Activated CD8-positive, alpha-beta T cell treated with anti-CD3 and anti-CD28 coated beads for 36 hours (primary cell): ENCODE measurements at places on chromosomes 1 and 21. TPM values are rescaled to one million over a fixed set of nuclear protein-coding genes. Genes with fewer than 3 reads are reported as not detected.
A peak's percentile ranks its signal among the peaks of the same experiment; 100 is the strongest.

DNA sequence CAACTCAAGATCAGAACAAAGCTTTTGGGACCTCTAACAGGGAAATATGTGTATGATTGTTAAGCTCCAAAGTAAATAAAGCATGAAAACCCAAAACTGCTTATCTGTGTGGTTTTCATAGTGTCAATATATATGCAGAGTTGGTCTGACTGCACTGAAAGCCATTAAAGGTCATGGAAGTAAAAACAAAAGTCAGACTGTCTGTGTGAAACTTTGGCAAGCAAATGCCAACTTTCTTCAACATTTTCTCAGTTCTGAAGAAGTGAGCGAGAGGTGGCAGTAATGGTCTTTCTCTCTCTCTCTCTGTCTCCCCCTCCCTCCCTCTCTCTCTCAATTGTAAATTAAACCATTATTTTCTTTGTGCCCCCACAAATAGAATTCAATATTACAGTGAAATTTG lies 100.1 kb upstream of the S1PR1 start:
- no peaks in the 10 kb centered on the region for H3K27me3 ChIP-seq
- H3K36me3 ChIP-seq: peaks cover 1% of the 10 kb centered on the region
- peak overlapping the region; percentile 80 for H3K27ac ChIP-seq
- H3K4me1 ChIP-seq: peaks cover 64% of the 10 kb centered on the region
- H3K4me3 ChIP-seq: peak overlapping the region; percentile 33

The LCE1F gene
- total RNA-seq: not detected

The RGS8 gene
- total RNA-seq: not detected

DNA sequence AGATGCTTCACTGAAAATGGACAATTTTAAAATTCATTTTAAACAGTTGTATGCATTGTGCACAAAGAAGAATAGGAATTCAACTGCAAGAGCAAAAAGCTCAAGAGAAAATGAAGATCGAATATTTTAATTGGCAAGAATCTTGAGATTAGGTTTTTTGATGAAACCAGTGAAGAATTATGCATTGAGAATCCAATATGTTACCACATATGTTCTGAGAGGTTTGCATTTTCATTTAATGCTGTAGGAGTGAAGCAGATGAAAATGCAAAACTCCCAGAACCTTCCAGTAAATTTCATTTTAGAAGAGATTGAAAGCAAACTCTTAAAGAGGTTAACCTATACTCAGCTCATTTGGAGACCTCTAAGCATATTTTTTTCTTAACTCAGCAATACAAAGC lies 298.0 kb downstream of the OLFM3 start:
- H3K27ac ChIP-seq: no peak overlapping the region
- peaks cover 4% of the 10 kb centered on the region for H3K27me3 ChIP-seq

DNA sequence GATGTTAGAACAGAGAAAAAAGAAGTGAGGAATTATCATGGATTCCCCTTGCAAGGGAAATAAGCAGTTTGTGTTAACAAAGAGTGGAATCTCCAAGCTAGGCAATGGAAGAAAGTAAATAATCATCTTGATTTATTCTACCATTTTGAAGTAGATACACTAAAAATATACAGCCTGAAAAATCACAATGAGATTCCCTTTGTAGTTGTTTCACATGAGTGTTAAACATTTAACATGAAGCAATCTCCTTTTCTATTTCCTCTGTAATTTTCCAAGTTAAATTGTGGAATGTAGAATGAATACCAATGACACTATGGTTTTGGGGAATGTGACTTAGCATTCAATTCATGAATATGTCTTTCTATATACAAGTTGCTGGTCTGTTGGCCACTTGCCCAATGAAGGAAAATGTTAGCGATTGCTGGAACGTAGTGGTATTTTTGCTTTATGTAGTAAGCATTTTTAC lies 5.7 kb downstream of the TGFB2 start:
- DNase-seq: no peak
- H3K4me3 ChIP-seq: peak overlapping the region; percentile 65
- no peaks in the 10 kb centered on the region for H3K36me3 ChIP-seq
- peaks cover 35% of the 10 kb centered on the region for H3K4me1 ChIP-seq

- H3K27ac ChIP-seq: no peak overlapping the region
- no peaks in the 10 kb centered on the region for H3K27me3 ChIP-seq
- H3K36me3 ChIP-seq: peaks cover 62% of the 10 kb centered on the region
- DNase-seq: no peak
Measured at GRCh38 chr1:101022294-101022693, 3.3 kb downstream of the DPH5 start.

The MYBPHL gene
- total RNA-seq: not detected

- H3K27me3 ChIP-seq: no peaks in the 10 kb centered on the region
- H3K27ac ChIP-seq: no peak overlapping the region
- H3K4me1 ChIP-seq: no peaks in the 10 kb centered on the region
- no peak for DNase-seq
- no peaks in the 10 kb centered on the region for H3K36me3 ChIP-seq
Measured at GRCh38 chr21:17554679-17555465, 42.0 kb downstream of the CXADR start.

DNA sequence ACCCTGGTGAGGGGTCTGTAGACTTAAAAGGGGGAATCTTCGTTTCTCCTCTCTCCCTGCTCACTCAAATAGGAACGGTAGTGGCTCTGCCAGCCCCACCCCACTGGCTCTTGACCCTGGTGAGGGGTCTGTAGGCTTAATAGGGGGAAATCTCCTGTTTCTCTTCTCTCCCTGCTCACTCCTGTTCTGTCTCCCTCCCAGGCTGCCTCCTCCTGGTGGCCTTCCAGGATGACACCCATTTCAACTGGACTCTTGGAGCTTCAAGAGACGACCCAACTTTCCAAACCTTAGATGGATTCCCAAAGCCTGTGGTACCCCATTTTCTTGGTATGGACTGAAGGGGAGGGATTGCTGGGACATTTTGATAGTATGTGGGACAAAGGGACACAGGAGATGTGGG lies 1.4 kb upstream of the EPHB2 start:
- no peak for DNase-seq
- H3K36me3 ChIP-seq: no peaks in the 10 kb centered on the region
- peaks cover 52% of the 10 kb centered on the region for H3K27me3 ChIP-seq
- H3K4me3 ChIP-seq: no peak overlapping the region
- H3K27ac ChIP-seq: no peak overlapping the region

GRCh38 chr1:41870076-41870562 lies 48.6 kb downstream of the HIVEP3 start:
- no peaks in the 10 kb centered on the region for H3K27me3 ChIP-seq
- peak; percentile 44 for DNase-seq
- no peak overlapping the region for H3K4me3 ChIP-seq
- no peak overlapping the region for H3K27ac ChIP-seq

DNA sequence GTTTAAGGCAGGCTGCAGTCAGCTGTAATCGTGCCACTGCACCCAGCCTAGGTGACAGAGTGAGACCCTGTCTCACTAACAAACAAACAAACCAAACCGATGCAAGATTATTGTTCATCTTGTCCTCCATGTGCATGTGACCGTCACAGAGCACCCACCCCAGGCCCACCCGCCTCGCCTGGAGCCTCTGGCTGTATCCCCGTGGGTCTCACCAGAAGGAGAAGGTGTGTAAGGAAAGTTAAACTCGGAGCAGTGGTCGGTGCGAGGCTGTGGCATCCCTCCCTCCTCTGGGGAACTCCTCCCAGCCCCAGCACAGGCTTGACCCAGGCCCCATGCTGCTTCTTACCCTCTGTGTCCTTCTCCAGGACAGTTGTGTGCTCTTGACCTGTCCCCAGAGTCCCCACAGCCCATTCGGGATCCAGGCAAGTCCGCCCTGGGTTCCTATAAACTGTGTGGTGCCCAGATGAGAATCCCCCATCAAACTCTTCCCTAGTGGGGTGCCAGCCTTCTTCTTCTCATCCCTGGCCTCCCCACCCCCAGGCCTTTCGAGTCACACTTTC lies 318.4 kb downstream of the AJAP1 start:
- DNase-seq: no peak
- H3K36me3 ChIP-seq: no peaks in the 10 kb centered on the region
- peaks cover 1% of the 10 kb centered on the region for H3K27me3 ChIP-seq
- H3K4me1 ChIP-seq: no peaks in the 10 kb centered on the region
- no peak overlapping the region for H3K27ac ChIP-seq

DNA sequence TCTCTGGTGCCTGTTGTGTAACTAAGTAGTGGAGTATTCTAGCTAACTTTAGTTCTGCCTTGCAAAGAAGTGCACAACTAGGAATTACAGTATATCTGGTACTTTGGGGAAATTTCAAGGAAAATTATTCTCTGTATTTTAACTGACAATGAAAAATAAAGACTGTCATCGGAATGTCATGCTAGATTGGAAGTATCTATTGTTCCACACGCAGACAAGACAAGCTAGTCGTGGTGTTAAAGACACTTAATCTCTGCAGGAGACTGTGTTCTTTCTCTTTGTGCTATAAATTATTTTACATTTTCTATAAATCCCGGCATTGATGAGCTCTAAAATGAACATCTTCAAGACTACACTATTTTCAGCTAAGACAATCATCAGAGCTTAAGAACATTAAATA lies 1068.8 kb upstream of the ADGRL4 start:
- H3K4me1 ChIP-seq: no peaks in the 10 kb centered on the region
- no peak overlapping the region for H3K4me3 ChIP-seq
- H3K27me3 ChIP-seq: no peaks in the 10 kb centered on the region
- H3K36me3 ChIP-seq: no peaks in the 10 kb centered on the region

The GNAT2 gene
- 0.88 TPM for total RNA-seq

DNA sequence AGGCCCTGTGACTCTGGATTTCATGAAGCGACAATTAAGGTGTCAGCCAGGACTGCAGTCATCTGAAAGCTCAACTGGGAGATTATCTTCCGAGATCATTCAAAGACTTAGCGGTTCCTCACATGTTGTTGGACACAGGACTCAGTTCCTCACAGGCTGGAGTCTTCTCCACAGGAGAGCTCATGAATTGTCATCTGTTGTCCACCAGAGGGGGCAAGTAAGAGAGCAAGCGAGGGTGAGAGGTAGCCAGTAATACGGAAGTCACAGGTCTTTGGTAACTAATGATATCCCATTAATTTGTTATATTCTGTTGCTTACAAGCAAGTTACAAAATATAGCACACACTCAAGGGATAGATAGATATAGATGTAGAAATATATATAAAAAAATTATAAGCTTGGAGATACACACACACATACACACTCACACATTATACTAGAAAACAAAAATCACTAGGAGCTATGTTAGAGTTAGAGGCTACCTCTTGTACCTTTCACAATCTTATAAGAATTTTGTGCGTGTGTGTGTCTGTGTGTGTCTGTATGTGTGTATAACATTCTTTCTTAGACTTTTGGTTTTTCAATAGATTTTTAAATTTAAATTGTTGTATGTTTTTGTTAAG lies 1695.3 kb downstream of the BRINP3 start:
- no peak overlapping the region for H3K4me3 ChIP-seq
- no peaks in the 10 kb centered on the region for H3K36me3 ChIP-seq
- H3K27ac ChIP-seq: no peak overlapping the region
- H3K4me1 ChIP-seq: no peaks in the 10 kb centered on the region
- no peaks in the 10 kb centered on the region for H3K27me3 ChIP-seq
- DNase-seq: peak; percentile 10

- H3K27me3 ChIP-seq: peaks cover 25% of the 10 kb centered on the region
- H3K4me1 ChIP-seq: peaks cover 10% of the 10 kb centered on the region
- H3K4me3 ChIP-seq: no peak overlapping the region
- no peak overlapping the region for H3K27ac ChIP-seq
Measured at GRCh38 chr1:87129038-87129437, 199.6 kb upstream of the LMO4 start.
